ENCODE measurements at places on chromosomes 11 and 22.

DNA sequence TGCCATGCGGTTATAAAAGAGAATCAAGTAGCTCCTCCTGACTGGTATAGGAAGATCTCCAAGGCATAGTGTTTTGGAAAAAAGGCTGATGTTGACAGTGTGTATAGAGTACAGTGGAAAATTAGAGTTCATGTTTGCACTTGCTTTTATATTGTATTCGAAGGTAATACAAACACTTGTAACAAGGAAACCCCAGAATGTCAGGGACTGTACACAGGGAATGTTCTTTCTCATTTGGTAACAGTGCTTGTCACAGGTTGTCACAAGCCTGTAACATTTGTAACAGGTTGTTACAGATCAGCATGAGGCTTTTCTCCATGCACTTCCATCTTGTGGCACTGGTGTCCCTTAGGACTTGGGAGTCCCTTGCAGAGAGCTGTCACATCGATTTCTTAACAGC is 64.0 kb downstream of the GRK3 start:
- DNase-seq, result no peak

DNA sequence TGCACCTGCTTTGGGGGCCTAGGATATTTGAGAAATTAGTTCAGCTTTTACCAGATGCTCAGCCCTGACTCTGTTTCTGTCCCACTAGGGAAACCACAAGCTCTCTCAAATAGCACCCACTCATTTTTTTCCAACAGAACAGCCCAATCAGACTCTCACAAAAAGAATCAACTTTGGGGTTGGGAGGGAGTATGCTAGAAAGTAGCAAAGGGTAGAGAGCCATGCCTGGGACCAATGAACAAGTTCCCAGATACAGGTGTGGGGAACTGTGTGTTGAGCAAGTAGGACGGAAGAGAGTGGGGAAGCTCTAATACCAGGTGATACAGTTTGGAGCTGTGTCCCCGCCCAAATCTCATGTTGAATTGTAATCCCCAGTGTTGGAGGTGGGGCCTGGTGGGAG is 41.1 kb downstream of the TRIM66 start:
- no peak for DNase-seq

- no peak for DNase-seq
These were observed 10.2 kb upstream of the RBM4B start for GRCh38 chr11:66687831-66688281.

- DNase-seq, result no peak
These were observed 123.2 kb downstream of the KCNQ1OT1 start for GRCh38 chr11:2576549-2576948.

GRCh38 chr11:130189492-130190210 is 30.1 kb downstream of the ST14 start:
- DNase-seq, result no peak

GRCh38 chr11:31689559-31689958 is 121.6 kb downstream of the PAX6 start:
- no peak for DNase-seq

DNA sequence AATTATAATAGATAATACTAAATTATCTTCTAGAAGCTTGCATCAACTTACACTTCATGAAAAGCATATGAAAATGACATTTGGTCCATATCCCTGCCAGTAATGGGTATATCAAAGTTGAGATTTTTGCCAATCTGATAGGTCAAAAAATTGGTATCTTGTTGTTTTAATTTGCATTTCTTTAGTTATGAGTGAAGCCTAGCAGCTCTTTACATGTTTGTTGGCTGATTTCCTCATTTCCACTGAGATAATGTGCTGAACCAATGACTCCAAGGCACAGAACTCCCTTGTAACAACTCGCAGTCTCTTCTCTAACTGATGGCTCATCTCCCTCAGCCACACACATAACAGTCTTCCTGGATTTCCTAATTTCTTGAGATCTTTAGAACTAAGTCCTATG is 175.3 kb upstream of the SESN3 start:
- DNase-seq, result no peak

DNA sequence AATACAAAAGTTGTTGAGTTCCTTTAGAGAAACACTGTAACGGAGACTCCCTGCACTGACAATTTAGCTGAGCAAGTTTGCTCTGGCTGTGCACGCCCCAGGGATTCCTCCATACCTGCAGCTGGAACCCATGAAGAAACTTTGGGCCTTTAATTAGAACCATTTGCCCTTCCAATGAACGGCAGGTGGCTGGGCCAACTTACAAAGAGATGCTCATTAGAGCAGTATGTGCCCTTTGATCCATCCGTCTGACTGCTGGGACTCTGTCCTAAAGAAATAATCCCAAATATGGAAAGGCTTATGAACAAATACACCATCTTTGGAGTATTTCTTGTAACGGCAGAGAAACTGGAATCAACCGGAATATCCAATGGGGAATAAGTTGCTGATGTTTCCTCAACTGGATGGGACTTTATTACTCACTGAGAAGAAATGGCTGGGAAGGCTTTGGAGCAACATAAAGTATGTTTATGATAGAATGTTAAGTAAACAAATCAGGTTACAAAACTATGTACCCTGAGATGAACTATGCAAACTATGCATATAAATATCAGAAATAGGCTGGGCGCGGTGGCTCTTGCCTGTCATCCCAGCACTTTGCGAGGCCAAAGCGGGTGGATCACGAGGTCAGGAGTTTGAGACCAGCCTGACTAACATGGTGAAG is 24.4 kb upstream of the FBLN1 start:
- no peak for DNase-seq

GRCh38 chr11:46345131-46345597 is 2.1 kb upstream of the DGKZ start:
- no peak for DNase-seq

- DNase-seq, result no peak
These were observed 65.3 kb upstream of the LINC01488 start for GRCh38 chr11:69416143-69416515.

- DNase-seq, result no peak
These were observed 38.0 kb downstream of the TMEM45B start for GRCh38 chr11:129853518-129854231.

DNA sequence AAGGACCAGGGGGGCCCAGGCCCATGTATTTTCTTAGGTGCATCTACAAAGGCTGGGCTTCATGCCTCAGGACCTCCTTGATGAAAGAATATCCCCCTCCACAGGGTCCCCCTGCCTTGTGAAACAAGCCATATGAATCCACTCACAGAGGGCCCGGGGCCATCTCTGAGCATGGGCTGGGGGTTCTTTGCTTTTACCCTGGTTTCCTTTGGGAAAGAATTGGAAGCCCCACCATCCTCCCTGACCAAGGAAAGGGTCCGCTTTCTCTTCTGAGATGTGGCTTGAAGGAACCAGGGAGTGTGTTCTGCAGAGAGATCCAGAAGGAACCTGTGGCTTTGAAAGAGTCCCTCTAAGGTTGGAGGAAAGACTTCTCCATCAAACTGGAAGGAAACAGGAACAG is 9.2 kb upstream of the ANO1 start:
- DNase-seq, result no peak

- no peak for DNase-seq
These were observed 85.5 kb downstream of the ETS1 start for GRCh38 chr11:128501632-128502549.

DNA sequence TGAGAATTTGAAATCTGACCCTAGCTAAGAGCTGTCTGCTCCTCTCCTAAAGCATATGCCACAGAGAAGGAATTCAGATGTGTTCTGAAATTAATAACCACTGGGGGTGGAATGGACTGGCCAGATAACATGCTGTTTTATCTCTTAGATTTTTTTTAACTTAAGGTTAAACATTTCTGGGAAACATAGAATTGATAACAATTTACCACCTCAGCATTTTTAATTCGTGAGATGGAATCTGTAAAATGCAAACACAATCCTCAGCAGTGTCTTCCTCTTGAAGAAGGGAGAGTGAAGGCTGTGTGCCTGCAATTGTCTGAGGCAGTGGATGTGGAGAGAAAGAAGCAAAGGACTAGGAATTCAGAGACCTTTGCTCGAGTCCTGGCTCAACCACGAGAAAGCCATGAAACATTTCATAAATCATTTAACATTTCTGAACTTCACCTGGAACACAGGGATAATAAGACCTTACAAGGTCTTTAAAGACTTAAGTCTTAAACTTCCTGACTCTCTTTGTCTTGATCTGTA is at the start of gene SLC5A12:
TSS of gene SLC5A12 (minus strand) at position 113 of the 528 bp plus-strand sequence. CDS start 346 bp downstream, outside the sequence.
- DNase-seq, result no peak

- DNase-seq, result no peak
These were observed 59.8 kb downstream of the QSER1 start for GRCh38 chr11:32952421-32952820.

- DNase-seq, result no peak
These were observed 137.1 kb downstream of the KIRREL3 start for GRCh38 chr11:126863294-126863997.

DNA sequence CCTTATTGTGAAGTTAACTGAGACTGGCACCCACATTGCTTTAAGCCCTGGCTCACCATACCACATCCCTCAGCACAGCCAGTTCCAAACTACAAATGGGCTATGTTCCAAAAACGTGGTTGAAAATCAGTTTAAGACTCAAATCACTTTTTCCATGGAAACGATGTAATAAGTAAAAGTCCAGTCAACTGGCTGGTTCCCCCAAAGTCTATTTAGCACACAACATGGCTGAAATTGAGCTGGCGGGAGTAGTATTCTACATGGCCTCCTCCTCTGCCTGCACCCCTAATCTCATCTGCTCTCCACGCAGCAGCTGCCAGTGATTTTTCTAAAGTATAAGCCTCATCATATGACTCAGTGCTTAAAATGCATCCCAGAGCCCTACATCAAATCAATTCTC is 40.9 kb upstream of the BIRC3 start:
- DNase-seq, result no peak

DNA sequence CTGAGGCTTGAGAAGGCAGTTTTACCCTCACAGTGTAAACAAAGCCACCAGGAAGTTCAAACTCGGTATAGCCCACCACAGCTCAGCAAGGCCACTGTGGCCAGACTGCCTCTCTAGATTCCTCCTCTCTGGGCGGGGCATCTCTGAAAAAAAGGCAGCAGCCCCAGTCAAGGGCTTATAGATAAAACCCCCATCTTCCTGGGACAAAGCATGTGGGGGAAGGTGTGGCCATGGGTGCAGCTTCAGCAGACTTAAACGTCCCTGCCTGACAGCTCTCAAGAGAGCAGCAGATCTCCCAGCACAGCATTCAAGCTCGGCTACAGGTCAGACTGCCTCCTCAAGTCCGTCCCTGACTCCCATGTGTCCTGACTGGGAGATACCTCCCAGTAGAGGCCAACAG is 69.7 kb downstream of the TTC28 start:
- no peak for DNase-seq

GRCh38 chr11:99279266-99279665 is 258.5 kb downstream of the CNTN5 start:
- no peak for DNase-seq

- DNase-seq, result no peak
These were observed 8.9 kb upstream of the OR2D3 start for GRCh38 chr11:6911948-6912347.

DNA sequence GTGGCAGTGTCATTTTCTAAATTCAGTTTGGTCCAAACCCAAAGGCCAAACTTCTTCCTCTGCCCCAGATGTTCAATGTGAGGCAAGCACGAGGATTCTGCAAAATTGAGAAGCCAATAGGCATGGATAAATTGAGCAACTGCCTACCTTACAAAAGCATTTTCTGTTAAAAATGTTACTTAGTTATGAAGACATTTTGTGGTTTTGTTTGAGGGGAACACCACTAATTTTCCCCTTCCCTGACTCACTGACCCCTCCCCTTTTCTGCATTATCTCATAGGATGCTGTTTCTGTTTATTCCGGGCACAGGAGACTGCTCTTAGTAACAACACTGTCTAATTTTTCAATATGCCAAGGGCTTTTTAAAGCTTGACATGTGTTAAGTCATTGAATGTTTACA is 462.8 kb downstream of the INSC start:
- DNase-seq, result no peak

DNA sequence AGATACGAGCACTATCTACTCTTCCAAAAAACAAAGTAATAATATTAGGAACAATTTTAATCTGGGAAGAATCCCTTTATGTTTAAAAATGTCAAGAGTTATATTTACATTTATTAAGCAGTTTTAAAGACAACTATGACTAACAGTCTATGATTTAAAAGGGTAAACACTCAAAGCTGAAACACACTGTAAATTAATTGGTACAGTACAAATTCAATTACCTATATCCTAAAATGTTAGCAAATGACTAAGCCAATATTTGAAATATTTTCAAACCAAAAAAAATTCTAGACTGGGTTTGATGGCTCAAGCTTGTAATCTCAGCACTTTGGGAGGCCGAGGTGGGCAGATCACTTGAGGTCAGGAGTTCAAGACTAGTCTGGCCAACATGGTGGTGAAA is 36.0 kb upstream of the CHRNA10 start:
- no peak for DNase-seq

DNA sequence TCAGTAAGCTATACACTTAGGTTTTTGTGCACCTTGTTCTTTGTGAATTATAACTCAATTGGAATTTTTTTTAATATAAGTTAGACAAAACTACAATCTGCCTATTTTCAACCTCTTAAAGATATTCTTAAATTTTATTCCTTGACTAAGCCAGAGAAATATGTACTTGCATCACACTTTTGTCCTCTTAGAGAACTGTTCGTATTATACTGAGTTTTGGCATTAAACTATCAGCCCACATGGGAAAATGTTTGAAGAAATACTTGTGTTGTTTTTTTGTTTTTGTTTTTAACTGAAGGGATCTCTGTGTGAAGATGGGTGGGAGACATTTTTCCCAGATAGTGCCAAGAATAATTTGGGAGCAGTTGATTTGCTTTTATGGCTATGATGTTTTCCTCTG is 25.3 kb downstream of the CEP295 start:
- DNase-seq, result no peak

DNA sequence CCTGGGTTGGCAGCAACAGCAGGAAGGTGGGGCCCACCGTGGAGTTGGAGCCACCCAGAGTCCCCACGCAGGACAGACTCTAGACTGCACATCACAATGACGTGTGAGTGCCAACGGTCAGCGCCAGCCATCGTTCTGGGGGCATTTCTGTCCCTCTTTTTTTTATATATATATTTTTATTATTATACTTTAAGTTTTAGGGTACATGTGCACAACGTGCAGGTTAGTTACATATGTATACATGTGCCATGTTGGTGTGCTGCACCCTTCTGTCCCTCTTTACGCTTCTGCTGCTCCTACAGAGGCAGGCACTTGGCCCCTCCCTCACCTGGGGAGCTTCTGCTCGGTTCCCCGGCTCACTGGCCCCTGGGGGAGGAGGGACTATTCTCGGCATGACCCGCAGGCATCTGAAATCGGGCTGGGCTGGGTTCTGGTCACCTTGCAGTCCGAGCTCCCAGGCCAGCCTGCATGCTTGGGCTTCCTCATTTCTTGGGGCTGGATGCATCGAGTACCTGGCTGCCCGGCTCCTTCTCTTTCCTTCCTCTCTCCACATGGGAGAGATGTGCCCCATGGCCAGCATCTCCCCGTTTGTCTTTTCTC is 787.4 kb downstream of the TBC1D22A start:
- no peak for DNase-seq

GRCh38 chr22:45885941-45886395 is 91.0 kb downstream of the WNT7B start:
- DNase-seq, result no peak

All from foreskin melanocyte (primary cell).